AG04450 (cell line): ENCODE measurements at places on chromosomes 16 and 17.
A peak's percentile ranks its signal among the peaks of the same experiment; 100 is the strongest.

DNA sequence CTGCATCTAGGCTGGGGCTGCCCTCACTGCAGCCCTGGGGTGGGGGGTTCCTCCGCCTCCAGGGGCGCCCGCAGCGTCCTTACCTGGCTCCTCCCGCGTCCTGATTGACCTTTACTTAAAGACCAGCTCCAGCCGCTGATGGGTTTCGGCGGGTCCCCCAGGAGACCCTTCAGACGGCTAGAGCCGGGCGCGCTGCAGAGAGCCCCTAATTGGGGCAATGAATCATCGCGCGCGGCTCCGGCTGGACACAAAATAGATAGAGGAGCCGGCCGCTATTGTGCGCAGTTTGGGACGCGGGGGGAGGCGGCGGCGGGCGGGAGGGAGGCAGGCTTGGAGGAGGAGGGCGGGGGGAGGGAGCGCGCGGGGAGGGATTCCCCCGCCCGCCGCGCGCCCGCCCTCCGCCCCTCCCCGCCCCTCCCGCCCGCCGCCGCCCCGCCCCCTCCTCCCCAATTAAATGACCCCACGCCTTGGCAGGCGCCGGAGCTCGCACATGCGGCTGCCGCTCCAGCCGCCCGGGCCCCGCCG, 56.5 kb upstream of the CIBAR2 start:
- no peak for DNase-seq

- no peak for DNase-seq
These were observed 23.2 kb downstream of the CDH3 start for GRCh38 chr16:68668266-68668665.

DNA sequence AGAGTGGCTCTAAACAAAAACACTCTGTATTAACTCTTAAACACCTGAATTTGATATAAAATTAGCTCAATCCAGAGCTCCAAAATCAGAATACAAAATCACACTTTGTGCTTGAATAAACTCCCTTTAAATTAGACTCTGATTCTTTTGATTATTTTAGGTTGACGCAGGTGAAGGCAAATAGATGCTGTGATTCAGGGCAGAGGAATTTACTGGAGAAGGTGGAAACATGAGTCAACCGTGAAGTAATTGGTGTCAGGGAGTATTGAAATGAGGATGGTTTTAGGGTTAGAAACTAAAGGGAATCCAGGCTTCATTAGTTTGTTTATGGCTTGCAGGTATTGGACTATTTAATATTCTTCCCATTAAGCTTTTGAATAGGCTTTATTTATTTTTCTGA, 37.1 kb upstream of the TEKT1 start:
- no peak for DNase-seq

GRCh38 chr17:50199211-50199802, 2.1 kb downstream of the COL1A1 start:
- DNase-seq = no peak

- no peak for DNase-seq
These were observed 13.5 kb upstream of the ERCC4 start for GRCh38 chr16:13906168-13907089.

- DNase-seq = peak; percentile 93
These were observed 16.8 kb downstream of the IL4R start for GRCh38 chr16:27330542-27330941.

DNA sequence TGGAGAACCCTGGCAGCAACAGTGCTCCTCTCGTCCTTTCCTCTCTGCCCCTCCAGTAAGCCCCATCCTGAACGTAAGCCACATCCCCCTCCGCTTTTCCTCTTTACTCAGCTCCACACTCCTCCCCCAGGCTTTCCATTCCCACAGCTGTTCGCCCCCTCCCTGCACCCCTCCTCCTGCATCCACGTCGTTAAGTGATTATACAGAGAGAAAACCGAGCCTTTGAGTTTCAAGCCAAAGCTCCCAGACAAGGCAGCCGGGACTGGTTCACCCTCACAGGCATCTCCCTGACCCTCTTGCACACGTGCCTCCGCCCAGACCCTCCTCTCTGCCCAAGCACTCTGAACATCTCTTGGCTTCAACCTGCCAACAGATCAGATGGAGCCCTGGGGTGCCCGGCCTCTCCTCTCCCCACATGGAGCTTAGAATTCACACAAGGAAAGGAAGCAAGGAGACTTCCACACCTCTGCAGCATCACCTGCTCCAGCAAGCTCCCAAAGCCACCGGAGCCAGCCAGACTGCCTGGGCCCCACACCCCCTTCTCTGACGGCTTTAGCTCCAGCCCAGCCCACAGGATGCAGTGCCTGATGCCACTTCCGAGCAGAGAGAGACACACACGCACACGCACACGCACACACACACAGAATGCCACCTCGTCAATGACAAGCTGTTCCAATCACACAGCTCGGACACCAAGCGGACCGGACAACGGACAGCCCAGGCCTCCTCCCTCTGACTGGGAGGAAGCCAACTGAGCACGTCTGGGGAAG, 99.9 kb upstream of the CCL2 start:
- no peak for DNase-seq

DNA sequence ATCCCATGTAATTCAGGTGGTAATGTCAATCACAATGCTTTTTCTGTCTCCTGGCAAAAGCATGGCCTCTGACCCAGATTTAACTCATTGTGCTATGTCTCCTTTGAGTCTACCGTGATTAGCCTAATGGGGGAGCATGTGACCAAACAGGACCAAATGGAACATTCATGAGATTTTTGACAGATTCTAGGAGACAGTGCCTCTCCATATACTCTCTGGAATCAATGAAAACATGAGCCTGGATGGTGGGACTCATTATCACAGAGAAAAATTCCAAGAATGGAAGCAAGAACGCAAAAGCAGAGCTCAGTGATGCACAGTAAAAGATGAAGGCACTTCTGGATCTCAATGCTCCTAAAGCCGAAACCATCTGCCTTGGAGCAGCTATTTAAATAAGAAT, 307.9 kb upstream of the MON1B start:
- DNase-seq = no peak
